ENCODE measurements at places on chromosomes 1 and 21. TPM values are rescaled to one million over a fixed set of nuclear protein-coding genes. Genes with fewer than 3 reads are reported as not detected.

CNR2 gene
- total RNA-seq, result not detected

TSACC gene
- total RNA-seq, result not detected

C8A gene
- total RNA-seq, result not detected

PIGR gene
- not detected for total RNA-seq

AMY2B gene
- total RNA-seq, result 2.0 TPM

ACKR1 gene
- total RNA-seq, result not detected

KIF17 gene
- total RNA-seq, result 0.82 TPM

ATAD3C gene
- 0.15 TPM for total RNA-seq

SV2A gene
- total RNA-seq, result 13.8 TPM

PAQR6 gene
- total RNA-seq, result 0.12 TPM

Data from smooth muscle cell of the coronary artery (primary cell).